Upper lobe of left lung (tissue), 6 donors: ENCODE measurements at places on chromosomes 5 and 9. TPM values are rescaled to one million over a fixed set of nuclear protein-coding genes. Genes with fewer than 3 reads are reported as not detected.

GRCh38 chr5:172988276-172988675, 4.7 kb downstream of the ATP6V0E1 start:
- no peak for DNase-seq

GRCh38 chr5:137836997-137837396, 30.7 kb upstream of the MYOT start:
- DNase-seq = no peak

DNA sequence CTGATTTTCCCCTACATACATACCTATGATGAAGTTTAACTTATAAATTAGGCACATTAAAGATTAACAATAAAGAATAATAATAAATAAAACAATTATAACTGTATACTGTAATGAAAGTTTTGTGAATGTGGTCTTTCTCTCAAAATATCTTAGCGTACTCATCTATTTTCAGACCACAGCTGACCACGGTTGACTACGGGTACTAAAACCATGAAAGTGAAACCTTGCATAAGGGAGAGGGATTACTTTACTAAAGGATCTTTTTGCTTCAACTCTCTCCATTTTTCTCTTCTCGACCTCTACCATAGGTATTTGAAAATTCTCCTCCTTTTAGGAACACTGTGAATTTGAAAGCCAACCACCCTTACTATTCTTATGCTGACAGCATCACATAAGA, 475.5 kb downstream of the CETN3 start:
- DNase-seq = no peak

- no peak for DNase-seq
Measured at GRCh38 chr9:33868440-33868973, 51.5 kb downstream of the UBE2R2 start.

- no peak for DNase-seq
Measured at GRCh38 chr9:87886210-87886932, 3.7 kb downstream of the SPATA31E1 start.

DNA sequence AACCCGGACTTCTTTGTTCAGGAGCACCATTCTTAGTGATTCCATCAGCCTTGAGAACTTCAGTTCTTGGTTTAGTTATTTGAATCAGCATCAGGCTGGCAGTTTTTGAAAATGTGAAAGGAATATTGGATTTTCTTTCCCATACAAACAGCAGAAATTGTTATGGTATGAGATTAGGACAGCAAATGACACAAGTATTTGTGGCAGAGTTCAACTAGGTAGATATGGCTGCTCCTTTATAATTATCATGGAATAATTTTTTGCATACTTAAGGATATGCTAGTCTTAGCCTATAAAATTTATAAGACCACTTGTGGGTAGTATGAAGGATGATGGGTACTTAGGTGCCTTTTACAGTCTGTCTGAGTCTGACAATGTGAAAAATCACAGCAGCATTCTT, 25.5 kb downstream of the ERAP2 start:
- DNase-seq = no peak

DNA sequence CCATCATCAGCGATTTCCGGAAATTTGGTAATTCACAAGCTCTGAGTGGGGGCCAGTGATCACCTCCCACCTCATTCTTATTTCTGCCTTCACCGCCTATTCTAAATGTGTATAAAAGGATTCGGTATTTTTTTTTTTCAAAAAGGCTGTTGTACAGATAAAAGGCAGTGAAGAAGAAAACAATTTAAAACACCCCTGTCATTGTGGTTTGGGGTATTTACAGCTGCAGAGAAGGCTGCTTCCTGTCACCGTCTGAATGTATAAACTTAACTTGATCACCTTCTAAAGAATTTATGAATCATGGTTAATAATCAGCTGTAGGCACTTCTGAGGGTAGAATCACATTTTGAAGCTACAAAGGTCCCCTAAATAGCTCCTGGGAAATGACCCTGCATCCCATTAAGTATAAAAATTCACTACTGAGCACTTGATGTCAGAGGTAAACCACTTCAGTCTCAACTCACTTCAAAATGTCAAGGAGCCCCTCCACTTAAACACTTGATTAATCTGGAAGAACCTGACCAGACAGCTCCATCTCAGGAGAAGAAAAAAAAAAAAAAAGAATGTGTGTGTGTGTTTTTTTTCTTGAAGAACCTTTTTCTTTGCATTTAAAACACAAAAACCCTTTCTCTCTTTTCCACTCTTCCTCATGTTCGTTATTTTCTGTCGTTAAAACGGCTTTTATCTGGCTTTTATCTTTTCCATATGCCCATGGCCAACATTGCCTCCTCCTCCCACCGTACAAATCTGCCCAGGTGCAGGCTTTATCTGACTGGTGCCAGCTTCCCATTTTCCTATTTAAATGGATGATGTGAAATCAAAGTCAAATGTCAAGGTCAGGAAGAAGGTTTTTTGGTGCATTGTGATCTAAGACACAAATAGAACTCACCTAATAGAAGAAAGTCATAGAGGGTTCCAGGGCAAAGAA, 291.2 kb downstream of the IRX1 start:
- DNase-seq = no peak

DNA sequence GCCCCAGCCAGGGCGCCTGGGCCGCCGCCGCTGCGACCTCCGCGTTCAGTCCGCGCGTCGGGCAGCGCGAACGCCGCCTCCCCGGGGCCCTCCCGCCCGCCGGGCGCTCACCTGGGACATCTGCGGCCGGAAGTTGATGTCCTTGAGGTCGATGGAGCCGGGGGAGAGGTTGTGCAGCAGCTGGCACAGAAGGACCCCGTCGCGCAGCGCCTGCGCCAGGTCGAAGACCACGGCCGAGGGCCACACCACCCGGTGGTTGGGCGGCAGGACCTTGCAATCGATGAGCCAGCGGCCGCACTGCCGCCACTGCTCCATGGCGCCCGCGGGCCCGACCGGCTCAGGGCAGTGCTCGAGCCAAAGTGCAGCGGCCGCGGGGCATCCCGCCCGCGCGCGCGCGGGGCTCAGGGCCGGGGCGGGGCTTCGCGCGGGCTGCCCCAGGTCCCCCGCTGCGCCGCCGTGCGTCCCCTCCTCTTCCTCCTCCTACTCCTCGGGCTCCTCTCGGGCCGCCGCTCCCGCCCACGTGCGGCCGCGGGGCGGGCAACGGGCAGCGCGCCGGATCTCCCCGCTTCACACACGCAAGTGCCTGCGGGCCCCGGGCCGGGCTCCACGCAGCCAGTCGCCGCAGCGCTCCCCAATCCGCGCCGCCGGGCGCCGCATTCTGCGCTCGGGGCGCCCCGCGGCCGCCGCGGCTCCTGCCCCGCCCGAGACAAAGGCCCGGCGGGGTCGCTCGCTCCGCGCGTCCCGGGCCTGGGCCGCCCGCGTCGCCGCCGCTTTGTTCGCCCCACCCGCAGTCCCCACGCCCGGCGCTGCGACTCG, at the start of gene VAV2:
VAV2 (minus strand) TSS at position 361 of the 816 bp plus-strand sequence; CDS start at position 315, 46 bp downstream.
- peak; percentile 73 for DNase-seq

DNA sequence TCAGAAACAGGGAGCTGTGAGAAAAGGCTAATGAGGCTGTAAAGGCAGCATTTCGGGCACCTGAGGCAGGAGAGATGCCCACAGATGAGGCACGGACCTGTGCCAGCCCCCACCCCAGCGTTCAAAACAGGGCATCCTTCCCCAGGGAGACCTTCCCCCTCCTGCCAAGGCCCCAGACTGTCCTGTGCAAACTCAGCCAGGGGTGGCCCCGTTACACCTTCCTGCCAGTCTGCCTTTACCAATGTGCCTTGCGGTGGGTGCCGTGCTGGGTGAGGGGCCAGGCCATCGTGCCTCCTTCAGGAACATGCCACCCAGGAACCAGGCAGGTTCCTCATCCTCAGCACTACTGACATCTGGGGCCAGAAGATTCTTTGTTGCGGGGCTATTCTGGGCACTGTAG, 53.9 kb downstream of the AK8 start:
- peak; percentile 33 for DNase-seq

- DNase-seq = no peak
Measured at GRCh38 chr9:3337515-3338225, 188.1 kb downstream of the RFX3 start.

DNA sequence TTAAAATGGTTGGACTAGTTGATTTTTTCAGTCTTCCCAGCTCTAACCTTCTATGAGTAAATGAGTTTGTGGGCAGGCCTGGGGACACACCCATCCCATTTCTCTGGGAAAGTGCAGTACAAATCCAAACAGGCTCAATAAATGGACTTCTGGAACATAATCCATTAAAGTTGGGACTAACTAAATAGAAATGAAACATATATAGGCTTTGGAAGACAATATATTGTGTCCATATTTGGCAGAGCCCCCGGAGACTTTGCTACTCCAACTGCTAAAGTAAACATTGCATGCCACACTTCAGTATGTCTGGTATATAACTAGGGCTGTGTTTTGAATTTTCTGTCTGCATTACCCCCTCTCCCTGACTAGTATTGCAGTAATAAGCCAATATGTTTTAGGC, 191.4 kb upstream of the DAB2 start:
- no peak for DNase-seq

DNA sequence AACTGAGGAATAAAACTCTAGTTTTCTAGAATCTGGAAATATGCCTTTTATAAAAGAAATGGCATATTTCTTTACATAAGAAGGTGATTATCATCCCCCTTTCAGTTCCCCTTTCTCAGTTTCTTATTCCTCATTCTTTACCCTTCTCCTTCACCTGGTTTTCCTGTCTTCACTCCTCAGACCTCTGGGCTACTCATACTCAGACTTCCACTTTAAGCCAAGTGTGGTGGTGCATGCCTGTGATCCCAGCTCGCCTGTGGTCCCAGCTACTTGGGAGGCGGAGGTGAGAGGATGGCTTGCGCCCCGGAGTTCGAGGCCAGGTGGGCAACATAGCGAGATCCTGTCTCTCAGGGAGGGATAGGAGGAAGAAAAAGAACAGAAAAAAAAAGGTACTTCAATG, 57.2 kb downstream of the RANBP6 start:
- peak; percentile 25 for DNase-seq

GRCh38 chr9:98481676-98482075, 226.2 kb upstream of the TBC1D2 start:
- DNase-seq = no peak

DNA sequence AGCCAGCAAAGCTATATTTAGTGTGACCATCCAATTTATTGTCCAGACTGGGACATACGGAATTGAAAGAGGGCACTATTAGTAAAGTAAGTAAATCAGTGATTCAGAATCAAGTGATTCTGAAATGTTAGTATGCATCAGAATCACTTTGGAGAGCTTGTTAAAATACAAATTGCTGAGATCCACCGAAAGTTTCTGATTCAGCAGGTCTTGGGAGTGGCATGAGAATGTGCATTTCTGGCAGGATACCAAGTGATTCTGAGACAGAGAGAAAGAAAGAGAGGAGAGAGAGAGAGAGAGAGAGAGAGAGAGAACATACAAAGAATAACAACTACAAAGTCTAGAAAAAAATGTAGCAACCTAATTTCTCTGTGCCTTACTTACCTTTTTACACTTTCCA, 65.4 kb upstream of the ASTN2 start:
- DNase-seq = no peak

GRCh38 chr5:126448720-126449119, 25.5 kb downstream of the GRAMD2B start:
- no peak for DNase-seq

IFNA2 gene
- not detected for total RNA-seq

CCDC171 gene
- 5.5 TPM for total RNA-seq

ISL1 gene
- total RNA-seq = not detected

OGN gene
- total RNA-seq = 5.4 TPM

SHISAL2B gene
- not detected for total RNA-seq

TAF11L10 gene
- total RNA-seq = not detected

CDKN2B-AS1 gene
- total RNA-seq = 1.3 TPM

ANGPTL2 gene
- total RNA-seq = 10.5 TPM

EDIL3 gene
- total RNA-seq = 40.1 TPM

GARIN3 gene
- total RNA-seq = not detected
